Posterior vena cava (tissue), 2 donors: ENCODE measurements at places on chromosomes 7 and 10. TPM values are rescaled to one million over a fixed set of nuclear protein-coding genes. Genes with fewer than 3 reads are reported as not detected.

- no peak for DNase-seq
These were observed 187.1 kb downstream of the KIF20B start for GRCh38 chr10:89888321-89889070.

DNA sequence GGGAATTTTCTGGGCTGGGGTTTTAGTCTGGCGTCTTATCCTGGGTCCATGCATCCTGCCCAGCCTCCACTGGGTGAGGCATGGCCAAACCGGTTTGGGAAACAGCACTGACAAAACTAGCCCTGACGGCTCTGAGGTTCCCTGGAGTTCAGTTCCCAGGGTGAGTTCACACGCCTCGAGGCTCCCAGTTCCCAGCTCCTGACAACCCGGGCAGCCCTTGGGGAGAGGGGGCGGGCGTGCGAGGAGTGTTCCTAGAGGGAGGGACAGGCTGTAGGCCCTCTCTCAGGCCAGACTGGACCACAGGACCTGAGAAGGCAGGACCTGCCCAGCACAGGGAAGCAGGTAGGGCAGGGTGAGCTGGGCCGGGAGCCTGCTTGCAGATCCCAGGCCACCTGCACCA is 82.3 kb upstream of the PPIF start:
- DNase-seq: no peak

GRCh38 chr7:28871077-28871476 is 87.1 kb downstream of the TRIL start:
- DNase-seq: no peak

GRCh38 chr10:3687510-3688081 is 97.4 kb downstream of the KLF6 start:
- no peak for DNase-seq

DNA sequence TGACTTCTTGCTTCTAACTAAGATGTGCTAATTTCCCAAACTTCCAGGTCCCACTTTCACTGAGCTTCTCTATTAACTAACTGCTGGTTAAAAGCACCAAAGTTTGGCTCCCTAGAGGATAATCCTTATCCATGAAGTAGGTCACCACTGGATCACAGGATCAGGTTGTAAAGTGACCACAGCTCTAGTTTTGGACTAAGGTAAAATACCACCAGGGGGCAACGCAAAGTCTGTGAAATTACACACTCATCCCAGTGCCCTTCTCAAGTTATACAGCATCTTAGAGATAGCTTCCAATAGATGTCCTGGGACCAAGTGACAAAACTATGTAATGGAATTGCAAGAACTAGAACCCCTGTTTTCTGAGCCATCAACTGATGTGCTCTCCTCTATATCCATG is 116.4 kb upstream of the ASAH2 start:
- DNase-seq: no peak

DNA sequence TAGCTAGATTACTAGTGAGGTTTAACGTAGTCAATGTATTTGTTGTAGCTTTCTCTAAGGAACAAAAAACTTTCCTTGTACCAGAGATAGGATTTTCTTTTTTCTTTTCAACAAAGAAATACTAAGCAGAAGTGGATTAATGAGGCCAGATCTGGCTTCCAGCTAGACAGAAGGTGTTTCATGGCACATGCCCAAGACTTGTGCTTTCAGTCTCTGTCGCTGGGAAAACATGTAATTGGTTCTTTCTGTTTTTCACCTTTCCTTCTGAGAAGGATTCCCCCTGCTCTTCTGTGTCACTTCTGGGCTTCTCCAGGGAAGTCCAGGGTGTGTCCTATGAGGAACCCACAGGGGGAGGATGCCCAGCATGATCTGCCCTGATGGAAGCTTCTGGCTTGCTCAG is 492.2 kb downstream of the CCSER2 start:
- DNase-seq: no peak

DNA sequence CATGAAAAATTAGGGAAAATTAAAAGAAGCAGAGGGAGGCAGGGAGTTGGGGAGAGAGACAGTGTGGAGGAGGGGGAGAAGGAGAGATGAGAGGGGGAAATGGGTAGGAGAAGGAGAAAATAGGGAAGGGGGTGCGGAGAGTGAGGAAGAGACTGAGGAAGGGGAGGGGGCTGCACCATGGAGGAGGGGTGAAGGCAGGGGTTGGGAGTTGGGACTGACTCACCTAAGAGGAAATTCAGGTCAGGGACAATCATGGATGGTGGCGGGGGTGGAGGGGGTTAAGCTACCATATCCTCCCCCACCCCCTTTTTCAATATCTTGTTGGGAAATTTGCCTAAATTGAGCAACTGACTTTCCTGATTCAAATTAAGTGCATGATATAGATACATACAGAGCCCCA is 8.0 kb downstream of the GRK5 start:
- peak; percentile 43 for DNase-seq

- no peak for DNase-seq
These were observed 27.1 kb downstream of the MET start for GRCh38 chr7:116698930-116699721.

GRCh38 chr7:35513195-35513594 is 181.7 kb downstream of the HERPUD2 start:
- no peak for DNase-seq

- no peak for DNase-seq
These were observed 14.9 kb downstream of the CHST3 start for GRCh38 chr10:71978988-71979691.

GRCh38 chr10:132512052-132512442 is 25.5 kb upstream of the INPP5A start:
- no peak for DNase-seq

- DNase-seq: no peak
These were observed 51.0 kb downstream of the PRLHR start for GRCh38 chr10:118544401-118544948.

DNA sequence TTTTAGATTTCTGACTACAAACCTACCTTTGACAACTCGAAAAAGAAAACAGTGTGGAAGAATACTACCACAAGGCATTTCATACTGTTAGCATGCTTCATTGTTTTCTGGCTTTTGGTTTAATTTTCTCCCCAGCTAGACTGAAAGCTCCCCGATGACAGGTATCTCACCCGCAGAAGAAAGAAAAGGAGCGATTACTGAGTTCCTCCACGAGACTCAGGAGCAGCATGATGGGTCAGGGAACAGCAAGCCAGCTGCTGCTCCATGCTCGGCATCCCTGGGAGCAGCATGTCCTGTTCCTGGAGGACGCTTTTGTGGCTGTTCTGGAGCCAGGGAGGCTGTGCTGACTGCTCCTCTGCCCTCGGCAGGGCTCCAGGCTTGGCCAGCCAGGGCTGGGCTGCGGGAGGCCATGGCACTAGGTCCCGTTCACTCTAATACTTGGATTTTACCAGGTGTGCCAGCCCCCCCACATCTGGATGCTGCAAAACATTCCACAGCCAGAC is 133.4 kb downstream of the PRKAG2 start:
- DNase-seq: no peak

GRCh38 chr7:77619314-77619713 is 76.9 kb upstream of the RSBN1L start:
- DNase-seq: no peak

GRCh38 chr10:88835096-88835909 is 16.3 kb downstream of the ANKRD22 start:
- DNase-seq: peak; percentile 95

DNA sequence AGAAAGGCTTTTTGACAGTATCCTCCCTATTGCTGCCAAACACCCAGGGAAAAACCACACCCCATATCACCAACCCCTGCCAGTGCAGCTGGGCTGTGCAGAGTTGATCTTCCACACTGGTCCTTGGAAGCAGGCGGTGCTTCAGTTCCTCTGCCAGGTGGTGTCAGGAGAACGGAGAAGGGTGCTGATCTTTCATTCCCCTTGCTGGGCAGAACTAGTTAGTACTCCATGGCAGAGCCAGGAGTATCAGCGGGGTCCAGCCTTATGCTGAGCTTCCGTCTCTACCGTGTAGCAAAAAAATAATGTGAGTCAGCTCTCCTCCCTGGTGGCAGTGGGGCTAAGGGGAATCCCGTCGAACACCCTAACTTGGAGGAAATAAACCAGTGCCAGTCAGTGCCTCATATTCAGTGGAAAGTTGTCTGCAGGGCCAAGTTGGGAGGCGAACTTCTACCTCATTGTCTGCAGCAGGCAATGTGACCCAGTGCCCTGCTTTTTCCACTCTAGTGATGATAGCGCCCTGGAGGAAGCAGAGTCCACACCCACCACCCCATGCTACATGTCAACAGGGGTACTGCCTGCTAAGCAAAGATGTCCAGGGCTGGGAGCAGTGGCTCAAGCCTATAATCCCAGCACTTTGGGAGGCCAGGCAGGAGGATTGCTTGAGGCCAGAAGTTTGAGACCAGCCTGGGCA is 175.4 kb downstream of the AUTS2 start:
- no peak for DNase-seq

DNA sequence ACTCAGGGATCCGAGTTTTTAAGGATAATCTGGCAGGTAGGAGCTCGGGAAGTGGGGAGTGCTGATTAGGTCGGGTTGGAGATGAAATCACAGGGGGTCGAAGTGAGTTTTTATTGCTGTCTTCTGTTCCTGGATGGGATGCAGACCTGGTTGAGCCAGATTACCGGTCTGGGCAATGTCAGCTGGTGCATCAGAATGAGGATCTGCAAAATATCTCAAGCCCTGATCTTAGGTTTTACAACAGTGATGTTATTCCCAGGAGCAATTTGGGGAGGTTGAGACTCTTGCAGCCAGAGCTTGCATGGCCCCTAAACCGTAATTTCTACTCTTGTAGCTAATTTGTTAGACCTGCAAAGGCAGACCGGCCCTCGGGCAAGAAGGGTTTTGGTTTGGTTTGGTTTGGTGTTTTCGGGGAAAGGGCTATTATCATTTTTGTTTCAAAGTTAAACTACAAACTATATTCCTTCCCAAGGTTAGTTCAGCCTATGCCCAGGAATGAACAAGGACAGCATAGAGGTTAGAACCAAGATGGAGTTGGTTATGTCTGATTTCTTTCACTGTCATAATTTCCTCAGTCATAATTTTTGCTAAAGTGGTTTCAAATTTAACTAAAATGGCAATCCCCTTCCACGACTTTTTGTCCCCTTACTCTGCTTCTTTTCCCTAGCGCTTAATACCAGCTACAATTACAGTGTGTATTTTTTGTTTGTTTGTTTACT is 20.6 kb upstream of the PIK3CG start:
- no peak for DNase-seq

DNA sequence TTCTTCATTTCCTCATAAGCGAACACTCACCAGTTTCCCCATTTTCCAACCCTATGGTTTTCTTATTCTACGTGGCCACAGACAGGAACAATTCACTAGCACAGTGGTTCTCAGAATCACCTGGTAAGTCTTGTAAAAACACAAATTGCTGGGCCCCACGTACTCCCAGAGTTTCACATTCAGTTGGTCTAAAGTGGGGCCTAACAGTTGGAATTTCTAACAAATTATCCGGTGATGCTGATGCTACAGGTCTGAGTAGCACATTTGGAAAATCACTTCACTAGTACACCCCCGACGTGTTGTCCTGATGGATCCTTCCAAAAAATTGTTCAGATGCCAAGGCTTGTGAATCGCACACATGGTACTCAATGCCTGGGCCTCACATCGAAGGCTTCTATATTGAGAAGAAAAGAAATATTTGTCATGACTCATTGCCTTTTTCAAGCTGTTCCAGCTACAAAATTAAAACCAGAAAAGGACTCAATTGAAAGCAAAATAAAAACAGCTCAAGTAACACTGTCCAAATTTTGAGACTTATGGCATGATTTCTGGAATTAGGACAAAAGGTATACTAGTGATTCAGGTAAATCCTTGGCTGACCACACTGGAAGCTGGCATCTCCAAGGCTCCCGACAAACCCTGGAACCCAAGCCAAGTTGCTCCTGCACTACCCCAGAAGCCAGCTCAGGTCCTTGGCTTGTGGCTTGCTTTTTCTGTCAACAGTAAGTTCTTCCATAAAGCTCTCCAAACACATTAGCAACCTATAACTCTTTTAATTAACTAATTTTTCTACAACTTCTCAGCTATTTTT is 12.9 kb upstream of the VIM start:
- DNase-seq: no peak

- no peak for DNase-seq
These were observed 28.6 kb downstream of the JAZF1 start for GRCh38 chr7:28151965-28152364.

GRCh38 chr7:37701769-37702168 is 18.2 kb downstream of the GPR141 start:
- DNase-seq: no peak

GRCh38 chr10:61179771-61180170 is 235.8 kb upstream of the RHOBTB1 start:
- no peak for DNase-seq

- DNase-seq: peak; percentile 77
These were observed 43.6 kb downstream of the CTBP2 start for GRCh38 chr10:125116652-125117310.

GRCh38 chr10:24690961-24691512 is 32.6 kb downstream of the ARHGAP21 start:
- no peak for DNase-seq

GRCh38 chr10:44960088-44960460 is 472 bp downstream of the RASSF4 start:
- DNase-seq: no peak

- DNase-seq: no peak
These were observed 247.1 kb upstream of the GRB10 start for GRCh38 chr7:51029701-51030191.

- DNase-seq: no peak
These were observed 7.5 kb downstream of the SAMD9L start for GRCh38 chr7:93140582-93141191.

ADAMTS14 gene
- total RNA-seq: 1.0 TPM

PSMG3 gene
- 13.9 TPM for total RNA-seq

PAX4 gene
- not detected for total RNA-seq

CAMK2B gene
- total RNA-seq: 3.5 TPM

FAM20C gene
- total RNA-seq: 56.6 TPM

MYL10 gene
- not detected for total RNA-seq

MACC1 gene
- total RNA-seq: 0.67 TPM

RPEL1 gene
- not detected for total RNA-seq

TMEM130 gene
- total RNA-seq: 0.62 TPM

DLX6 gene
- 2.0 TPM for total RNA-seq

H2BK1 gene
- total RNA-seq: 1.1 TPM

MYO1G gene
- total RNA-seq: 4.9 TPM

SORBS1 gene
- total RNA-seq: 1,390 TPM

TMEM229A gene
- 0.10 TPM for total RNA-seq

GHRHR gene
- not detected for total RNA-seq

HOXA11 gene
- 1.1 TPM for total RNA-seq

DBNL gene
- total RNA-seq: 91.0 TPM

SFMBT2 gene
- total RNA-seq: 12.4 TPM

AKR1D1 gene
- total RNA-seq: not detected

SPDYE2 gene
- not detected for total RNA-seq

TMED4 gene
- total RNA-seq: 52.5 TPM

NPC1L1 gene
- 0.14 TPM for total RNA-seq
